ENCODE measurements at places on chromosomes 5 and 9.

DNA sequence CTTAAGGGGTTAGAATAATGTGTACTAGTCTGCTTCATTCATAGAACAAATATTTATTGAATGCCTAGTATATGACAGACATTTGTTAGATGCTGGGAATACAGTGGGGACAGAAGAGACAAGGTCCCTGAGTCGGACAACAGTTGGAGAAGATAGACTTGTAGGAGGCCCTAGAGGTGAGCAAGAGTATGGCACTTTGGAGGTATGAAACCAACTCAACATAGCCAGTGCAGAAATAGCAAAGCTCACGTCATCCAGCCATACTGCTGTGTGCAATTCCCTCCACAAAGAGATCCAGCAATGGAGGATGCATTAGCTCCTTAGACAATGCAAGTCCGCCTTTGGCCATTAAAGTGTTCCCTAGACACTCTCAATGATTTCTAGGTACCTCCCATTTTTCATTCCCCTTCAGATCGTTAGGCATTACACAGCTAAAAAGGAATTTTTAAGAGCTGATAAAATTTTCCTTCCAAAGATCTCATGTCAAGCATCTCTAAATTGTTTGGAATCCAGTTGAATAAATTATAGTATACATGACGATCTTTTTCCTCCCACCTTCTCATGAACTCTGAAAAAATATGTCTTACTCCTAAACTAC lies 1949.6 kb upstream of the WWC1 start:
- peak; percentile 21 for DNase-seq

DNA sequence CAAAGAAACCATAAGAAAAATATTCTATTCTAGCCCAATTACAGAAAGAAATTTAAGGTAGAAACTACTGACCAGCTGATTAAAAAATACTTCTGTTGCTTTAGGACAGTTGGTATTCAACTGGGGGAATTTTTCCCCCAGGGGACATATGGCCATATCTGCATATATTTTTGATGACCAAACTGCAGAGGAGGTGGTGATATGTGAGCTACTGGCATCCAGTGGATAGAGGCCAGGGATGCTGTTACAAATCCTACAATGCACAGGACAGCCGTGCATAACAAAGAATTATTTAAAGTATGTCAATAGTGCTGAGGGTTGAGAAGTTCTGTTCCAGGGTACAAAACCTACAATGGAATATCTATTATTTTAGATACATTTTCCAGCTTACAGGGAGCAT lies 24.0 kb downstream of the ZFR start:
- DNase-seq: no peak

- peak; percentile 6 for DNase-seq
These were observed 434.1 kb downstream of the HCN1 start for GRCh38 chr5:45262061-45262590.

DNA sequence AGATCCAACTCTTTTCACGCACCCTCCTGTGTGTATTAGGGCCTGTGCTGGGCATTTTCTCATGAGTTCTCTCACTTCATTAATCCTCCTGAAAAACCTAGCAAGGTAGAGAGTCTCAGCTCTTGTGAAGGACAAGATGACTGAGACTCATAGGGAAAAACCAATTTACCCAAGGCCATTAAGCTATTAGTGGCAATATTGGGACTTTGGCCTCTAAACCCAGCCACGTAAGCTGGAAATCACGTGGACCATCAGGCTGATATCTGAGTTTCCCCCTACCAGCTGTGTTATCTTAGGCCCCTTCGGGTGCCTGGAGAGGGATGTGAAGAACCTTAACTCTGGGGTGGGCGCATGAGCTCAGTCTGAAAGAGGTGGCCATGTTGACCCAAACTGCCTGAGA lies 80.7 kb downstream of the ANKH start:
- no peak for DNase-seq

GRCh38 chr9:131432597-131433301 lies 38.9 kb downstream of the PRRC2B start:
- DNase-seq: no peak

- DNase-seq: peak; percentile 86
These were observed 20.9 kb upstream of the HAPLN1 start for GRCh38 chr5:83741571-83741970.

GRCh38 chr5:96297290-96297689 lies 135.8 kb downstream of the PCSK1 start:
- DNase-seq: no peak

- no peak for DNase-seq
These were observed 131.8 kb upstream of the SLC12A2 start for GRCh38 chr5:127951791-127952190.

GRCh38 chr9:34457266-34458012 lies 931 bp downstream of the FAM219A start:
- DNase-seq: peak; percentile 65

- DNase-seq: no peak
These were observed 36.7 kb upstream of the ASS1 start for GRCh38 chr9:130407916-130408663.

DNA sequence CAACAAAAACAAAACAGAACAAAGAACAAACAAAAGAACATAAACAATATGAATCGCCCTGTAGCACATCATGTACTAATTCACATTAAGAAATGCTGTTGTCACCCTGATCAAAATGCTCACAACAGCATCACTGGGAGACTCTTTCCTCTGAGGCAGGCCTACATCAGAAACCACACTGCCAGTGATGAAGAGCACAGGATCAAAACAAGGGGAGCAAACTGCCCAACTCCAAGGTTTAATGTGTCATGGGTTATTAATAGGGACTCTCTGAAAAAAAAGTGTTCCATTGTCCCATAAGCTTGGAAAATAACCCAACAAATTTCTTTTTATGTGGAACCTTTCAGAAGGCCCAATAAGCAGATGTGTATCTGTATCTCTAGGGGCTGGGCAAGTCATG lies 74.2 kb downstream of the PTPN3 start:
- no peak for DNase-seq

DNA sequence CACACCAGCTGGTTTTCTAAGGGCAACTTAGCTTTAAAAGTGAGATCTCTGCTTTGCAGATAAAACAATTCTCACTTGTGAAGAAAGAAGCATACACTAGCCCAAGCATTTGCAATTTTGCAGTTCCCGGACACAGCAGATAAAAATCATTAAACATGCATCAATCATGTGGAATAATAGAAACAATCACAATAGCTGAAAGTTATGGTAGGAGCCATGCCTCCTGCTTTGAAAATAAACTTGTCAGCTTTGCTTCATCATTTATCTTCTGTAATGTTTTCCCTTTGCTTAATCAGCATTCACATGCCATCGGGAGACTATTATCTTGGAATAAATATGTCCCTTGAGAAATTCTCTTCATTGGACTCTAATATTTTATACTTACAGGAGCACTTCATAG lies 60.3 kb upstream of the DAB2 start:
- DNase-seq: no peak

DNA sequence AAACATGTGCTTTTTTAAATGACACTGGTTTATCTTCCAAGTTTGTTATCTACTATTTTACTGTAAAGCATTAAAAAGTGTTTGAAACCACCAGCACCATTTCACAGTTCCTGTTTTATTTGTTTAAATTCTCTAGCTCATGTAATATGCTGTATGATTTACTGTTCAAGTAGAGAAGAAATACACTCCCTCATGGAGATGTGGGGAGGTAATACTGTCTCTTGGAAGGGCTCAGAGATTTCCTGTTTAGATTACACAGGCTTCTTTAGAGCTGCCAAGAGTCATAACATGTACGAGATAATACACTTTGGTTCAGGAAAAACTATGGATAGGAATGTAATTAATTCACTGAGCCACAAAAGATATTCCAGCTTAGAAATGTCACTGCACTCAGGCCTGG lies 135.0 kb upstream of the CCDC152 start:
- DNase-seq: no peak

- no peak for DNase-seq
These were observed 10.8 kb downstream of the ZNF618 start for GRCh38 chr9:113886933-113887332.

GRCh38 chr9:72680593-72681282 lies 159.3 kb downstream of the TMC1 start:
- no peak for DNase-seq

DNA sequence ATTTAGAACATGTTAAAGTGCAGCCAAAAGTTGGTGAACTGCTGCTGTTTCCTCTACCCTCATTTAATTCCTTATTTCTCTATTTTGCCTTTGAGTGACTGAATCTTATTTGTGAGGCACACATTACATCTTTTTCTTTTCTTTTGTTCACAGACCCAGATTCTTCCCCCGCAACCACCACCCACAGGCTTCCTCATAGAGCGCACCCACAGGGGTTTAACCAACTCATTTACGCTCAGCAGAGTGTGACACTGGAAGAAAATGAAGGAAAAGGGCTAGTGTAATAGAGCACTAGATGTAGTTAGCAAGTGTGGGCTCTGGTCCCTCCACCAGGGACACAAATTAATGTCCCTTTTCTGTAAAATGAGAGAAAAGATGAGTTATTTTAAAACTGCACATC lies 200.7 kb downstream of the PARP8 start:
- no peak for DNase-seq

- no peak for DNase-seq
These were observed 19.0 kb upstream of the LHFPL2 start for GRCh38 chr5:78667461-78668103.

- DNase-seq: no peak
These were observed 36.2 kb upstream of the CKS2 start for GRCh38 chr9:89274838-89275237.

DNA sequence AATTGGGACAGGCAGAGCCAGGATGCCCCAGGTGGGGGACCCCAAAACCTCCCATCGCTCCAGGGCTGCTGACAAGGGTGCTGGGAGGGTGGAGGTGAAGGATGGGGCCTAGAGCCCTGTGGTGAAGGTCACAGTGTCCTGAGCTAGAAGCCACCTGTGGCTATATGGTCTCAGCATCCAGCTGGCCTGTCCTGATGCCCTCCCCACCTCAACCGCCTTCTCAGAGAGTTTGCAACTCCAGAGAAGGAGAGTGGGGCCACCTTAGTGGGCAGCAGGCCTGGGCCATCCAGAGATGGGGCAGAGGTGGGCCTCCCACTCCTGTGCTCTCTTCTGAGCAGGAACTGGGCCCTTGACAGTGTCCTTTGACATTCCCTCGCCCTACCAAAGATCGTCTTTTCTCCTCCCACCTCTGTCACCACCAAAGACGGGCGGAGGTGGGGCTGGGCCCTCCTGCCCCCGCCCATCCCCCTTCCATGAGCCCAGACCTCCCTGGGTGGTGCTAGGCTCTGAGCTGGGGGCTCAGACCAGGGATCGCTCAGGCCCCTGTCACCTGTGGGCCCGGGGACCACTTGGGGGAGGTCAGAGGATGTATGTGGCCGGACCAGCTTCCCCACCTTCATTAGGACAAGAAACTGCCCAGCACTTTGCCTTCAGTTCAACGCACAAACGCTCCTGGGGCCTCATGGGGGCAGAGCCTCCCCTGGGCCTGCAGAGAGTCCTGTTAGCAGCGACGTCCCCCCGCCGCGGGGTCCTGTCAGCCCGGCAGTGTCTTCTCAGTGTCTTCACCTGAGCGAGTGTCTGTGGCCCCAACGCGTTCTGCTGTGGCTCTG lies 10.0 kb upstream of the DOLPP1 start:
- DNase-seq: no peak

DNA sequence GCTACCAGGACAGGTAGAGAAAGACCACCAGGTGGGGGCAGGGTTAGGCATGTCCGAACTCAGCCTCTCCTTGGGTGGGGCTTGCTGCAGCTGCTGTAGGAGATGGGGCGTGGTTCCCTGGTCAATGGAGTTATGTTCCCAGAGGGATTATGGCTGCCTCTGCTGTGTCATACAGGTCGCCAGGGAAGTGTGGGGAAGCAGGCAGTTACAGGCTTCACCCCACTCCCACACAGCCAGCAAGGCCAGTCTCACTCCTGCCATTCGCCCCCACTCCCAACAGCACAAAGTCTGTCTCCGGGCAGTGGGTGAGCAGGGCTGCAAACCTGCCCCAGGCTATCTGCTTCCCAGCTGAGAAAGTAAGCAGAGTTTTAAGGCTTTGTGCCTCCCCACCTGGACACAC lies 20.0 kb upstream of the CEP72 start:
- peak; percentile 24 for DNase-seq

GRCh38 chr9:6243746-6244145 lies 28.1 kb downstream of the IL33 start:
- DNase-seq: no peak

DNA sequence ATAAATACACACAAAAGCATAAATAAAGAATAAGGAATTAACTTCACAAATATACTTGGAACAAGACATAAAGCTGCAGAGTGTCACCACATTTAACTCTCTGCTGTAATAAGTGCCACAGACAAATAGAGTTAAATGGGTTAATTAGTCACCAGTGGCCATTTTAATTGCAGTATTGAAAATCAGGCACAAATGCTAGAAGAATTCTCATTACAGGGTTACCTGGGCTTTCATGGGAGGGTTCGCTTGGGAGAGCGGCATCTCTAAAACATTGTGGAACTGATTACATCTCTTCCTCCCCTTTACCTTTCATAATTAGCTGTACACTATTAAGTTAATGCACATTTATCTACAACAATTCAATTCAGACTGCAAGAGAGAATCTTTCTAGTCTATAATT lies 505.3 kb upstream of the DAP start:
- no peak for DNase-seq

DNA sequence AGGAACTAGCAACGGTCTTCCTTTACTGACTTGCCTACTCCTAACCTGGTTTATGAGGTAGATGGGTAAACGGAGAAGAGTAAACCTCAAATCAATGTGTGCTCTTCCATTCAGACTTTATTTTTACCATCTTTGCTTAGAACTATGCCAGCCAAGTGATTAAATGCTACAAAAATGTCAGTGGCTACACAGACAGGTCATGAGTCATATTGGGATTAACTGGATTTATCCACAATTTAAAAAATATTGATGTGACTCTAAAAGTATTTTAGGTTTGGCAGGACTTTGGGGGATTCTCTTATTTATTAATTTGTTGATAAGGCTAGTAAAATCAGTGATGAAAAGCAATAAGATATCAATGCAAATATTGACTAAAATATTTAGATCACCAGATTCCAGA lies 275.0 kb downstream of the PLK2 start:
- DNase-seq: no peak

GRCh38 chr5:158951436-158952247 lies 148.1 kb downstream of the EBF1 start:
- DNase-seq: no peak

DNA sequence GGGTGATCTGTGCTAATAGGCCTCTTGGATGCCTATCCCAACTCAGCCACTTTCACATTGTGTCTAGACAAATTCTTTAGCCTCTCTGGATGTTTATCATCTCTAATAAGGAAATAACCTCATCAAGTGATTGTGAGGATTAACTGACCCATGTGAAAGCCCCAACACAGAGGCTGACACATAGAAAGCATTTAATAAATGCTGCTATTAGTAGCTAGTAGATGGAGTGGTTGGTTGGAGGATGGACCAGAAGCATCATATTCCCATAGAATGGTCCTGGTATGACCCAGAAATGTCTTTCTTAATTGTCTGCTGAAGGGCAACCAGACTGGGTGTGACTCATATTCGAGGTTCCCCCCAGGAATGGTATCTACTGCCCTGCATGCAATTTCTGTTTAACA lies 124.4 kb downstream of the PIK3R1 start:
- no peak for DNase-seq

GRCh38 chr5:173538018-173538417 lies 78.4 kb downstream of the BOD1 start:
- no peak for DNase-seq
